ENCODE measurements at places on chromosomes 2 and 18. TPM values are rescaled to one million over a fixed set of nuclear protein-coding genes. Genes with fewer than 3 reads are reported as not detected.
A peak's percentile ranks its signal among the peaks of the same experiment; 100 is the strongest.

Gene AQP12B
- not detected for polyA plus RNA-seq

Gene ANKRD29
- 13.2 TPM for polyA plus RNA-seq

GRCh38 chr2:28717339-28717758, 34.3 kb upstream of the PPP1CB start:
- H3K27me3 ChIP-seq: no peaks in the 10 kb centered on the region
- peak overlapping the region; percentile 82 for H3K27ac ChIP-seq
- DNase-seq: peak; percentile 52
- no peaks in the 10 kb centered on the region for H3K4me1 ChIP-seq
- no peaks in the 10 kb centered on the region for H3K36me3 ChIP-seq
- H3K4me3 ChIP-seq: no peak overlapping the region

DNA sequence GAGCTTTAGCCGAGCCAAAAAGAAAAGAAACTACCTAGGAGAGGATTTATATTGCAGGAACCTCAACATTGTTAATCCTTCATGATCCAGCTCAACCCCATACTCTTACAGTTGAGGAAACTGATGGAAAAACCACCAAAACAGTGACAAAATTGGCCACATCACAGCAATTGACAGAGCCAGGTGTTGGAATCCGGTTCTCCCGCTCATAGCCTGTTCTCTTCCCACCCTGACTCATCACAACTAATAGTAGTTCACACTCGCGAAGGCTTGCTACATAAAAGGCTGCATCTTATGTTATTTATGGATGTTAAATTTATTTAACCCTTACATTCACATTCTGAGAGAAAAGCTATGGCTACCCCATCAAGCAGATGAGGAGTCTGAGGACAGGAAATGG, 33.7 kb downstream of the SLC9A4 start:
- H3K27ac ChIP-seq: no peak overlapping the region
- H3K4me3 ChIP-seq: no peak overlapping the region
- no peaks in the 10 kb centered on the region for H3K27me3 ChIP-seq
- no peak for DNase-seq

- no peak overlapping the region for H3K27ac ChIP-seq
- DNase-seq: no peak
- no peaks in the 10 kb centered on the region for H3K4me1 ChIP-seq
These were observed 25.7 kb downstream of the ANKRD62 start for GRCh38 chr18:12119358-12119757.

GRCh38 chr2:144162652-144163051, 357.3 kb downstream of the ZEB2 start:
- H3K4me3 ChIP-seq: no peak overlapping the region
- no peaks in the 10 kb centered on the region for H3K36me3 ChIP-seq
- H3K27ac ChIP-seq: no peak overlapping the region
